ENCODE measurements at places on chromosomes 6 and 20.

DNA sequence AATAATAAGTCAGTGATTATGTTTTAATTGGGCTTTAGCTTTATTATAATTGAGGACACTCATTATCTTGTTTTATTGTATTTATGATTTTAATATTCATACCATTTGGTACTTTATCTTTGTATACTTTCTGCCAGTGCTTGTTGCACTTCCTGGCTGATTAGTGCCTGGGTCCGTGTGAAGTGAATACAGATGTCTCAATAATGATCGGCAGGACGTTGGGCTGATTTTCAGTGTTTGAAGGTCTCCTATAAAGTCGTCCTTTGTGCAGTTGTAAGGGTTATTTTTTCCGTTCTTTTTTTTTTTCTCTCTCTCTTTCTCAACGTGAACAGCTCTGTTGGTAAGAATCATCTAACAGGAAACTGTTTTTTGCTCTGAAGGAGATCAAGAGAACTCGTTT lies 450.0 kb upstream of the POU3F2 start:
- DNase-seq, result no peak

GRCh38 chr6:129134535-129134934 lies 251.6 kb downstream of the LAMA2 start:
- no peak for DNase-seq

GRCh38 chr6:33661106-33661838 lies 40.1 kb downstream of the ITPR3 start:
- no peak for DNase-seq

DNA sequence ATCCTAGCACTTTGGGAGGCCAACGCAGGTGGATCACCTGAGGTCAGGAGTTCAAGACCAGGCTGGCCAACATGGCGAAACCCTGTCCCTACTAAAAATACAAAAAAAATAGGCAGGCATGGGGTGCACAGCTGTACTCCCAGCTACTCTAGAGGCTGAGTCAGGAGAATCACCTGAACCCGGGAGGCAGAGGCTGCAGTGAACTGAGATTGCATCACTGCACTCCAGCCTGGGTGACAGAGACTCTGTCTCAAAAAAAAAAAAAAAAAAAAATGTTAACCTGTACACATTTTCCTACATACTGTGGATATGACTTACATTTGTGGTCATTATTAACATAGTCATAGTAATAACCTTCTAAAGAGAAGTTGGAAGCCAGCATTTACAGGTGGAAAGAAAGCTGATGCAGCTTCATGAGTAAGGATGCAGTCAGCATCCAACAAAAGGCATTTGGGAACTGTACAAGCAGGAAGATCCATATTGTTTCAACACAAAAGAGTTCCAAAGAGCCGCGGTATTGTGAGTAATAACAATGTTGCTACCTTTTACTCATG lies 186.2 kb downstream of the GPX5 start:
- no peak for DNase-seq

DNA sequence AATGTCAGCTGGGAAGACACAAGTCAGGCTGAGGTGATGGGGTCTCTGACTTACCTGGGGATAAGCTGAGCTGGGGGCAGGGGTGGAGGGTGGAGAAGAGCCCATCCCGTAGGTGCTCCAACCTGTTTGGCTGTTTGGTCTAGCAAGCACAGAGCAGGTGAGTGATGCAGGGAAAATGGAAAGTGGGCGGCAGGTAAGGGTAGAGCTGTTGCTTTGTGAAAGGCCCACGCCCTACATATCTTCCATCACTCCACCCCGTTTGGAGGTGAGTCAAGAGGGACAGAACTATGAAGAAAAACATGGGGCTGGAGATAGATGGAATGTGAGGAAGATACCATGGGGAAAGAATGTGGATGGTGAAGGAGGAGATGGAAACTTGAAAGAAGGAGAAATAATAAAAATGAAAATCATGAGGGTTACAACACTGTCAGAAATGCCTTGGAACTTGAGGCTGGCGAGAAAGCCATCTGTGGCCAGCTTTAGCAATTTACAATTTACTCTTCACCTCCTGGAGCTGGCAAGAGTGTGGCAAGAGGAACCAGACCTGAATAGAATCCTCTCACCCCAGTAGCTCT lies 1.3 kb downstream of the LY6G6C start:
- no peak for DNase-seq

- no peak for DNase-seq
Observed at GRCh38 chr6:133773776-133774175, 115.1 kb upstream of the TCF21 start.

Data from activated CD8-positive, alpha-beta memory T cell treated with anti-CD3 and anti-CD28 coated beads, Interleukin-2, amount 10 ng/mL, durations not matched to agents 7 days and 5 days (primary cell).